ENCODE measurements at places on chromosomes 7 and 10.

GRCh38 chr10:71795248-71795647, 21.9 kb upstream of the VSIR start:
- no peak for DNase-seq

DNA sequence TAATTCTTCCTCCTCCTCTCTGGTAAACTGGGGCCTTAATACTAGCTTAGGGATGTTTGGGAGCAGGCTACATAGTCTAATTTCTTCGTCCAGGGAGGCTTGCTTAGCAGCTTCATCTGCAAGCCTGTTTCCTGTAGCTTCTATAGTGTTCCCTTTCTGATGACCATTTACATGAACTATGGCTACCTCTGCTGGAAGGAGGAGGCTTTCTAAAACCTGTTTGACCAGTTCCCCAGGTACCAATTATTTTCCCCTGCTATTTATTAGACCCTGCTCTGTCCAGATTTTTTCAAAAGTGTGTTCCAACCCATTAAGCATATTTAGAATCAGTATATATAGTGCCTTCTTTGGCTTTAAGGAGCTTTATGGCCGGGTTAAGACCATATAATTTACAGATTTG, 38.8 kb upstream of the DNAH11 start:
- no peak for DNase-seq

DNA sequence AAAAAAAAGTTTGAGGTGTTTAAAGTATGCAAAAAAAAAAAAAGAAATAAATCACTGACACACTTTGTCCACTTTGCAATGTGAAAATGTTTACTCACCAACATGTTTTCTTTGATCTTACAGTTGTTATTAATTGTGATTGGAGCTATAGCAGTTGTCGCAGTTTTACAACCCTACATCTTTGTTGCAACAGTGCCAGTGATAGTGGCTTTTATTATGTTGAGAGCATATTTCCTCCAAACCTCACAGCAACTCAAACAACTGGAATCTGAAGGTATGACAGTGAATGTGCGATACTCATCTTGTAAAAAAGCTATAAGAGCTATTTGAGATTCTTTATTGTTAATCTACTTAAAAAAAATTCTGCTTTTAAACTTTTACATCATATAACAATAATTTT, 130.6 kb downstream of the CFTR start:
- no peak for DNase-seq

- no peak for DNase-seq
Observed at GRCh38 chr7:134561-135256, 57.7 kb upstream of the FAM20C start.

DNA sequence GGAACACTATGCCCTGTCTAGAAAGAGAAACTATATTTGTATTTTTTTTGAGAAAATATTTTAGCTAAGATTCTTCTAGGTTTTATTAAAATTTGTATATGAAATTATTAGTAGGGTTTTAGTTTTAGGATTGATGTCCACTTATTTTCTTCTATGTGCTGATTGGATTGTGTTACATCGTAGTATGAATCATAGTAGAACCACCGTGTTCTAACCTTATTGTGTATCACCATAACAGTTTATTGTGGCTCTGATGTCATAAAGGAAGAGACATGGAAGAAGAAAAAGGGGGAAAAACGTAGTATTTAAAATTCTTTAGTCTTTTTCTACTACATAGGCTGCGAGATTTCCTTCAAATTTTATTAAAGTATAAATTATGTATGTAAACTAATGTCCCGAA, 1.9 kb downstream of the AGBL3 start:
- DNase-seq, result no peak

DNA sequence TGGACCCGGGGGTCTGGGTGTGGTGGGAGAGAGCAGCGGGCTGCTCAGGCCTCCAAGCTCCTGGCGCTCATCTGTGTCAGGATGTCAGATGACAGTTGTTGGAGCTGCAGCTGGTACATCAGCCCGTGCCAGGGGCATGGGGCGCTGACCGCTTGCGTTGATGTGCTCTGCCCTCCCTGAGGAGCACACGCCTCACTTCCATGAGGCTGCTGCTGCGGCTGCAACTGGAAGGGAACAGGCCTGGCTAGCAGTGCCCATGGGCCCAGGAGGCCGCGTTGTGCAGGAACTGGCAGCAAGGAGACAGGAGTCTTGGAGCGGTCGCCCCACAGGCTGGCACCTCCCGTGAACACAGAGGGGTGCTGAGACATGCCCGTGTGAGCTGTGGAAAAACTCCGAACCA, 361.3 kb upstream of the MKI67 start:
- no peak for DNase-seq

GRCh38 chr10:99629625-99629978, 9.4 kb upstream of the SLC25A28 start:
- no peak for DNase-seq

DNA sequence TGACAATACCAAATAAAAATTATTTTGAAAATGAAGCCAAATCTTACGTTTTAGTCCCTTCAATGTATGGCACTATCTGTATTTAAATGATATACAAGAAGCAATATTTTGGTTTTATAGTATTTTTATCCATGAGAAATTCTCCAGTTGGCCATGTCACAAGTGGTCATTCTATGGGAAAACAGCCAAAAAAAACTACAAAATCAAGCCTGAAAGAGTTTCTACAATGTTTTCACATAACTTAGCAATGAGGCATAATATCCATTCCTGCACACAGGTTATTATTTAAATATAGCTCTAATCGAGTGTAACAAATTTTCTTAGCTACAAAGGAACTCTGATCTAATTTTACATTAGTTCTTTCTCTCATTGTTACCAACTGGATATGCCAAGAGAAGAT, 5.4 kb downstream of the RAB11FIP2 start:
- DNase-seq, result no peak

DNA sequence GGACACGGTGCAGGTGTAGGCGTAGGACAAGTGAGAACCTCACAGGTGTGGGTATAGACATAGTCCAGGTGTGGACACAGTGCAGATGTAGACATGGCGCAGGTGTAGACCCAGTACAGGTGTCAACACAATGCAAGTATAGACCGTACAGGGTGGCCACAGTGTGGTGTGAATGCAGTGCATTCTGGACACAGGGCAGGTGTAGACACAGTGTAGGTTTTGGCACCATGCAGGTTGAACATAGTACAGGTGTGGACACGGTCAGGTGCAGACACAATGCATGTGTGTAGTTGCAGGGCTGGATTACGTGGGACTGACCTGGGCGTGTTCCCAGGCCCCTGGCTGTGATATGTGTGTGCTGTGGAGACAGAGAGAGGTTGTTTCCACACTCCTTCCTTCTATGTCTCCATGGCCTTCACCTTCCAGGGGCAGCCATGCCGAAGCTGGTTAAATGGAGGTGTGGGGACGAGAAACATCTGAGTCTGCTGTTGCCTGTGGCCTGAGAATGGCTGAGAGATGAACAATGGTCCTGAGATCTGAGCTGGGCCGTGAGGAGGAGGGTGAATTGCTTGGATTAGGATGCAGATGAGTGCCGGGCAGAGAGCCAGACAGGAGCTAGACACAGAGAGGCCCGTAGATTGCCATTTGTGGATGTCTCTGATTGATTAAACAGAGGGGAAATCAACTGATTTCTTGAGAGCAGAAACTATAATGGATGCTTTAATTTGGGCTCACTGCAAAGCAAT, 343.9 kb upstream of the SHH start:
- no peak for DNase-seq

GRCh38 chr10:3892440-3893425, 107.7 kb upstream of the KLF6 start:
- no peak for DNase-seq

DNA sequence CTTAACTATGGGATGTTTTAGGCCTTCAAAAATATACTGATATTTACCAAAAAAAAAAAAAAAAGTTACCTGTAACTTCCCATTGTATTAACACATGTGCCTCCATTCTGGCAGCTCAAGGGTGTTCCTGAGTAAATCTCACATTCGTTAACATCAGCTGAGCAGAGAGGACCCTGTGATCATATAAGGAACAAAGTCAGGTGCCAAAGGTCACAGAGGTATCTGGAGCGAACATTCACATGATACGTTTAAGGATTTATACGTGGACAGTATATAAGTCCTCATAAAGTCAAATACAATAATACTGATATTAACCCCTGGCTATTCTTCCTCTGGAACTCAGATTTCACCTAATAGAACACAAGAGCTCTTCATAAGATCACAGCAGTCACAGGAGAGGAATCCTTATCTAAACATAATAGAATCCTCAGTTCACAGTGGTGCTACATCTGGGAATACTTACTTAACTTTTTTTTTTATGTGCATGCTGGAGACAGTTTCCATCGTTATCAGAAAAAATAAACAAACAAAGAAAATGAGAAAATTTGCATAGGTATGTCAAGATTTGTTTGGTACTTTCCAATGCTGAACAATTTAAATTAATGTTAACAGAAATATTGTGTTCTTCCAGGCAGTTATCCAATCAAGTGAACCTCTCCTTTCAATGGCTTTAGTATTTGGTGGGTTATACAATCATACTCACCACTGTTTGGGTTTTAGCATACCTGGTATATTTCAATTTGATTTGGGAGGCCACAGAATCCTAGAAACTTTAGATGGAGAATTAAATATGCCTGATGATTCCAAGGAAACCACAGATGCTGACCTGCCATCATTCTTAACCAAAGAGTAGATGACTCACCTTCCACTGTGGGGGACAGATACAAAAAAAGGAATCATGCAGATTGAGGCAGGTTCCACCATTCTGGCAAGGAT, 6.6 kb downstream of the CUBN start:
- DNase-seq, result no peak

- no peak for DNase-seq
Observed at GRCh38 chr10:33492701-33493345, 158.4 kb upstream of the NRP1 start.

DNA sequence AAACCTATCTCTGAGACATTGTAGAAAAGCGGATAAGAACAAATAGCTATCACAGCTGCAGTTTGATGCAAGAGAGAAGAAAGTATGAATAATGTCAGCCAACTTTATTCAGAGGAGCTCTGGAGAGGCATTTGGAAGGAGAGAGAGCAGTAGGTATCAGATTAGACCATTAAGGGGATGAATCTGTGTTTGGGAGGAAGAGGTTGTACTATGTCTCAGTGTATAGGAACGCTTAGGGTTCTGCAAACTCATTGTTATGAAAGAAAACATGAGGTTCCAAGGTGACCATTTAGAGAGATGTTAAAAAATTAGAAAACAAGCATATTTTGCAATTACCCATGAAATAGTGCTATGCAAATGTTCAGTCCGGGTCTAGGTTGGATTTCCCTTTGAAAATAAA, 207.5 kb upstream of the GNAI1 start:
- no peak for DNase-seq

GRCh38 chr7:105637755-105638154, 56.5 kb upstream of the EFCAB10 start:
- no peak for DNase-seq

DNA sequence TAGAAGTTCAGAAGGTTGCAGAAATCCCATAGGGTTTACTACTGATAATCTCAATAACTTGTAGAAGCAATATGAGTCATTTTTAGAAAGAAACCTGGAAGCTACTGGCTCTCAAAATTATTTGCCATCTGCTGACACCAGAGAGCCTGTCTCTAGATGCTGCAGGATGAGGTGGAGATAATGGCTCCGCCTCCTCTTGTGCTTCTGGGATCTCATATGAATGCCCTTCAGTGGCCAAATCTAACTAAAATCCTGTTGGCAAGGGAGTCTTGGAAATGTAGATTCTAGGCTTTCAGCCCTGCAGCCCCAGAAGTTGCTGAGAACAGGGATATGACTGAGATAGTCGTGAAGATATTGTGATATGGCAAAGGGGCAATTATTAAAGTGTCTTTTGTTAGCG, 348.1 kb downstream of the CCSER2 start:
- no peak for DNase-seq

DNA sequence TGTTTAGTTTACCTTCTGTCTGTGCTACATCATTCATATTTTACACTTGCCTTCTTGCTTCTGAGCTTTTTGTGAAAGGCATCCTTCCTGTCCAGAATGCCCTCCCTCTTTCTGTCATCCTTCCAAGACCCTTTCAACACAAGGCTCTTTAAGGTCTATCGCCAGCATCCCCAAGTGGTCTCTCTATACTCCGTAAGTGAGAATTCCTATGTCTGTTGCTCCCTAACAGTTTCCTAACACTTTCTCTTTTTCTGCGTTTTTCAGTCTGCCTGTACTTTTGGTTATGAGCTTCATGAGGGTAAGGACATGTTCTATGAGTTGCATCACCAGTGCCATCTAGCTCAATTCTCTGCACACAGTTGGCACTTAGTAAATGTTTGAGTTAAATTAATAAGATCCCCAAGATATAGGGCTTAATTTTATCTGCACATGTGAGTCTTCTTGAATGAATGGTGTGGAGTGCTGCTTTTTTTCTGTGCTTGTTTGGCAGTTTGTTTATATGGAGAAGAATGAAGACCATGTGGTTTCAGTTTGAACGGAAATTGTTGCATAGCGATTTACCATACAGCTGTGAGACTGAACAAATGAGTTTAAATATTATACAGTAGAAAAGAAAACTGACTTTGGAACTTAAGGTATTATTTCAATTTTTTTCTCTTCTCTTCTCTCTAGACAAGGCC, 29.4 kb downstream of the RABGEF1 start:
- DNase-seq, result no peak

DNA sequence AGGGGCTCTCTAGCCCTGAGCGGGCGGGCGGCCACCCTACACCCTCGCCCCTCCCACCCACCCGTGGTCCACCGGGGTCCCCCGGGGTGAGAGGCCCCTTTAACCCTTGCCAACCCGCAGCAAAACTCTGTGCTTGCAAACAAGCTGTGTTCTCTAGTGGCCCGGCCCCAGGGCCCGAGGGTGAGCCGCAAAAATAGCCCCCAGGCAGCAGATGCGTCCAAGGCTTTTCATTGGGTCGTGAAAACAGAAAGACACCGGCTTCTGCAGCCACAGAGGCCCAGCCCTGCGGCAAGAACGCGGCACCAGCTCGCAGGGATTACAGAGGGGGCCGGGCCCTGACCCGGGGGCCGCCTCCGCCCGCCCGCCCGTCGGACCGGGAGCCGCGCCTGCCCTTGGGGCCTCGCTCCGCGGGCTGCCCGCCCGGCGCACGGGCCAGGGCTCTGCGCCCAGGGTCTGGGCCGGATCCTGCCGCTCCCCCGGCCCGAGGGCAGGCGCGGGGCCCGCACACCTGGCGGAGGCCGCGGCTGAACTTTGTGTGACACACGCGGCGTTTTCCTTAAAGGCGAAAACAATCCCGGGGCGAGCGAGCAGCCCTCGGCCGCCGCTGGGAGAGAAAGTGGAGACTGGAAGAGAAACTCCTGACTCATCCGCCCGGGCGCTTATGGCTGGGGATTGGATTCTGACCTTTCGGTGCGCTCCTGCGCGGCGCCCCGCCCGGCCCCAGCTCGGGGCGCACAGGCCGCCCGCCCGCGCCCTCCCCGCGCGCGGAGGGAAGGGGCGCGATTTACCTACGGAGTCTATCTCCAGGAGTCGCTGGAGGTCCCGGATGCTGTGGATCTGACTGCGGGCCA, 2.8 kb downstream of the PDGFA start:
- DNase-seq, result no peak
